Anterior cingulate cortex (tissue), 58 donors: ENCODE measurements at places on chromosomes 16 and 17.

- no peak for DNase-seq
These were observed 559.1 kb downstream of the CDH13 start for GRCh38 chr16:83185902-83186301.

- DNase-seq = no peak
These were observed 11.3 kb downstream of the YPEL2 start for GRCh38 chr17:59342681-59343131.

GRCh38 chr16:12300490-12300889, 324.0 kb downstream of the SNX29 start:
- DNase-seq = no peak

DNA sequence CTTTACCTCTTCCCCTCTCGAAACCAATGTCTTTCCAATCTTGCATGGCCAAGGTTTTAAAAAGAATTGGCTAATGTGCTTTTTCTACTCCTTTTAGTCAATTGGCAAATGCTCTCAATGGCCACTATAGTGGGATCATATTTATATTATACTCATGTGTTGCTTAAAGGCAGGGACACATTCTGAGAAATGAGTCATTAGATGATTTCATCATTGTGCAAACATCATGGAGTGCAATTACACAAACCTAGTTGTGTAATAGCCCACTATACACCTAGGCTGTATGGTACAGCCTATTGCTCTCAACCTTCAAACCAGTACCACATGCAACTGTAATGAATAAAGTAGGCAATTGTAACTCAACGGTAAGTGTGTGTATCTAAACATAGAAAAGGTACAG, 180.9 kb downstream of the HS3ST3A1 start:
- no peak for DNase-seq

DNA sequence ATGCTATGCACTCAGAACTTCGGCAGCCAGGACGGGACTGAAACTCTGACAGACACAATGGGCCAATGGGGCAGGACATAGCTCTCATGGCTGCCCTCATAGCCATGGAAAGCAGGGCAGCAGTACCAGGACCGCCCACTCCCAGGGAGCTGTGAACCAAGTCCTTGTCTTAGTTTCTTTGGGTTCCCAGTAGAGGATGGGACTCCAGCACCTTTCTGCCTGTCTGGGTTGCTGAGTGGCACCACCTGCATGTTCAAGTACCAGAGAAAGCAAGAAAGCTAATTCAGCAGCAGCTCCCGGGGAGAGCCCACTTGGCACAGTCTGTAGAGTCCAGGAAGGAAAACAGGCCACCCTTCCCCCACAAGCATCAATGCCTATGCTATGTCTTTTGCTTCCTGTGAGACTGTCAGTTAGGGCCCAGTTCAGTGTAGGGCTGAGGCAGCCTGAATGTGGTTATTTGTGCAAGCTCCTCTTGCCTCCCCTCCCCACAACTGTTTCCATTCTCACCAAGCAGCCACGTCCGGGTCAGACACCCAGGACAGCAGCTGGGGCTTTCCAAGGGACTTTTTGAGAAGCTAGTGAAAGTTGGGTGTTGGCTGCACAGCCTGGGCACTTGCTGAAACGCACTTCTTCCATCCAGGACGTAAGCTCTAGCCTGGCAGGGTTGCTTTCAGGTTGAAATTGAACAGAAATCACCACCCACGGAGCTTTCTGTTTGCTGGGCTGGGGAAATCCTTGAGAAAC, 7.8 kb downstream of the SUPT4H1 start:
- no peak for DNase-seq

- no peak for DNase-seq
These were observed 833 bp downstream of the WSCD1 start for GRCh38 chr17:6070913-6071511.
